ENCODE measurements at places on chromosomes 7 and 10.

- DNase-seq = no peak
These were observed 10.9 kb downstream of the STK32C start for GRCh38 chr10:132296666-132297443.

DNA sequence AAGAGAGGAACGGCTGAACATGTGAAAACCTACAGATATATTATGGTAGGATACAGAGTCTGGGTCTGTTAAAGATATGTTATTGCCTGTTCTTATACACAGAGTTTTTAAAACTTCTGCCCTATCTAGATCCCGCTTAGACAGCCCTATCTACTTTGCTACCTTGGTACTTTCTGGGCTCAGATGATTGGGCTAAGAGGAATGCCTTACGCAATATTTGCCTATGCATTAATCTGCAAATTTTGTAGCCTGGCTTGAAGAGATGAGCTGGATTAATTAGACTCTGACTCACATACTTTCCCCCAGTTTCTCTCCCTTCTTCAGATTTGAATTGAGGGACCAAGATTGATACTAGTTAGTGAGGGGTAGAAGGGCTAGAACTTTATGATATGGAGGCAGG is 33.6 kb upstream of the A1CF start:
- no peak for DNase-seq

GRCh38 chr10:132893090-132893489 is 49.3 kb downstream of the CFAP46 start:
- DNase-seq = no peak

- DNase-seq = no peak
These were observed 65.7 kb upstream of the STRIP2 start for GRCh38 chr7:129368389-129368986.

- DNase-seq = no peak
These were observed 57.8 kb downstream of the TCF7L2 start for GRCh38 chr10:113007821-113008220.

GRCh38 chr10:44859546-44860285 is 51.4 kb upstream of the TMEM72 start:
- DNase-seq = no peak

GRCh38 chr10:19595212-19595845 is 220.9 kb upstream of the PLXDC2 start:
- DNase-seq = no peak

GRCh38 chr7:16849296-16850148 is 32.3 kb downstream of the AGR3 start:
- no peak for DNase-seq

DNA sequence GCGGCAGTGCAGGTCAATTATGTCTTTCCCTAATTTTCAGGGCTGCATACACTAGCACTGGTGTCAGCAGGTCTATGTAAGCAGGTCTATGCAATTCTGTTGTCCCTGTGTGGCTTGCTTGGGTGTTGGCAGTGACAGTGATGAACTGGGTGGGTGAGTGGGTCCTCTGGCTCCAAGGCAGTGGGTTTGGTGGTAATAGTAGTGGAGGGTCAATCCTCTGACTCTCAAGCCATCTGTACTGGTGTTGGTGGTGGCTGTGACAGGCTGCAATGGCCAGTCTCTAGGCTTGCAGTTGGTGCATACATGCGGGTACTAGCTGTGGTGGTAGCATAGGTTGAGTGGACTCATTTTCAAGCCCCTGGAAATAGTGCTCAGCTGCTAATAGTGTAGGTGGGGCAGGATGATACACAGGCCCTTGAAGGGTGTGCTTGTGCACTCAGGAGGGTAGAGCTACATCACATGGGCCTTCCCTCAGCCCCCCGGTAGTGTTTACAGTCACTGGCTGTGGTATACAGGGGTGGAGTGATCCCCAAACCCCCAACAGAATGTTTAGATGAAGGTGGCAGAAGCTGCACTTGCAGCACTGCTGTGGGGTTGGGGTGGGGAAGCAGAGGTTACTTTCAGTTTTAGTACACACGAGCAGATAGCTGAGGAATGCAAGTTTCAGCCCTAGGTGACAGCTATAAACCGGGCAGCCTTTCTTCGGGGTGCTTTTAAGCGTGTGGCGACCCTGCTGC is 331.3 kb downstream of the PCDH15 start:
- no peak for DNase-seq

- no peak for DNase-seq
These were observed 29.7 kb upstream of the DDC start for GRCh38 chr7:50594734-50595485.

DNA sequence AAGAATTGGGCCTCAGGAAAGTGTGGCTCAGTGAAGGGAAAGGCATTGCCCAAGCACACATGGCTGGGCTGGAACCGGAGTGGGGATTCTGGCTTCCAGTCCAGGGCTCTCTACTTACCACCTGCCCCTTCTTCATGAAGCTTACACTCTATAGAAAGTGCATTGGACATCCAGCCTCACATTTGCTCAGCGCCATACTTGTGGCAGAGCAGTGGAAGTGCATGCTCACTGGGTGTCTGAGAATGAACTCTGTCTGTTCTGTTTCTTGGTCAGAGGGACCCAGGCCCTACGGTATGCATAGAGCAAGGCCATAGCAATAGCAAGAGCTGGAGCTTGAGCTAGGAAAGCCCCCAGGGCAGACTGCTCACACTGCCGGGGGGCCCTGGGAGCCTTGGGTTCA is 1253.5 kb downstream of the TYW1 start:
- DNase-seq = no peak

DNA sequence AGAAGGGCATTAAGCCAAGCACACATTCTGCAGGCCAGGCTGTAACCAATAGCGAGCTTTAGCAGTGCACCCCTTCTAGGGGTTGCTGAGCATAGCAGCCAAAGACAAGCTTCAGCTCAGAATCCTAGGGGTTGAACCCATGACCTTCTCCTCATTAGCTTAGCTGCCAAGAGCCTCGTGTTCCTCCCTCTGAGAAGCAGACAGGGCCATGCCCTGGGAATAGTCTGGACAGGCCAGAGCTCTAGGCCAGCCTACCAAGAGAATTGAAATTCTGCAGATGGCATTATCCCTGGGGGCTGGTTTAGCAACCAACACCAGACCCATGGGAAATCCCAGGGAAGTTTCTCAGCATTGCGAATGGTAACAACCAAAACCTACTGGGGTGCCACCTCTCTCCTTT is 77.2 kb downstream of the PLXNA4 start:
- no peak for DNase-seq

Data from SJCRH30 (cell line).